NCI-H1694 (cell line): ENCODE measurements at places on chromosomes 5 and 9.

- peak; percentile 75 for DNase-seq
Observed at GRCh38 chr9:2039294-2040180, 24.4 kb downstream of the SMARCA2 start.

DNA sequence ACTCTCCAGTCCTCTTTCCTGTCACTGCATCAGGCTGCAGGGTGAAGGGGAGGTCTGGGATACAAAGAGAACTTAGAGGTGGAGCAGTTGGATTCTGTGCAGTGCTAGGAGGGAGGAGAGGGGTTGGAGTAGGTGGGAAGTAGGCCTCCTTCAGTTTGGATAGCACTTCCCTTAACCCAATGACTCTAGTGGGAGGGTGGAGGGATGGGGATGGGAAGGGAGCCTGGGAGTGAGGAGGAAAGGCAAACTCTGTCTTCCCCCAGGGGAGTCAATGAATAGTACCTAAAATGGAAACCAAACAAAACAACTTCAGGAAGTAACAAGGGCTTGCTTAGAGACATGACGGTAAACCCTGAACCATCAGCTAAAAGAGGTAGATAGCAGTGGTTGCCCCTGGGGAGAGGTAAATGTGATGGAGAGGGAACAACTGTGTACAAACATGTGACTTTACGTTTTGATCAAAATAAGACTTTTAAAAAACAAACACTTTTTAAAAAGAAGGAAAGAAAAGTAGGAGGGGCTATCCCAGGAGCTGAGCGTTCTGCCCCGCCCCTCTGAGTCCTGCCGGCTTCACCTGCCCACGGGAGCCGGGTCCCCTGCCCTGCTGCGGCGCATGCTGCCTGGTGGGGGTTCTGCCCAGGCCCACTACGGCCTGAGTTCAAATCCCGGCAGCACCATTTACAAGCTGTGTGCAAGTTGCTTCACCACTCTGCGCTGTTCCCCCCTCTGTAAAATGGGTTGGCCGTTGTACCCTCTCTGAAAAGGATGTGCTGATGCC lies 30.9 kb downstream of the GSN start:
- no peak for DNase-seq

DNA sequence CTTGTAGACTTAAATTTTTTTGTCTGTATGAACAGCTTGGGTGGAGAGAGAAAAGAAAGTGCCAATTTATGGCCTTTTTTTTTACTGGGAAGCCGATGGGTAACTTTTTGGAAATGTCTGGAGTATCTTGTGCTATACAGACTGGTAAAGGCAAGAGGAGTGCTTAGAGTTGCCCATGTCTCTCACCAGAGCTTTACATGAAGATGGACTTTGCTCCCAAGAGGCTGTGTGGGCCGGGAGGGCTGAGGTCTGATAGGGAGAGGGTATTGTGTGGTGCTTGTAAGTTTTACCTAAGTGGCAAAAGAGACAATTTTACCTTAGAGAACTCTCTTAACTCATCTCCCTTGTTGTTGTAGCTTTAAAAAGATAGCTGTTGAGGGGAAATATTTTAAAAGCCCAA lies 203.2 kb downstream of the SEMA6A start:
- DNase-seq, result no peak

DNA sequence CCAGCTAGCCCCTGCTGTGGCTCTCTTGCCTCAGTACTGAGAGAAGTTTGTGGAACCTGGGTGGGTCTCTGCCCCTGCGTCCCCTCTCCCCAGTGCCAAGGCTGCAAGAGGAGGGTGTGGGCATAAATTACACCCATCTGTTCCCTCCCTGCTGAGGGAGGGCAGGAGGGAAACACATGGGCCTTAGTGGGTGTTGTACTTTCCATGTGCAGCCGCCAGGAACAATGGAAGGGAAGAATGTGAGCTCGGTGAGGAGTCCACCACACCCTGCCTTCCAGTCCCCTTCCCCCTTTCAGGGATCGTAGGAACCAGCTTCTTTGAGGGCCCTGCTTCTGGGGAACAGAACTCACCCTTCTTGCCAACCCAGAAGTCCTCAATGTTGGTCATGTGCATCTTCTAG lies 138.2 kb upstream of the KLF4 start:
- no peak for DNase-seq

- DNase-seq, result no peak
Observed at GRCh38 chr9:116147821-116148220, 5.8 kb upstream of the PAPPA start.

DNA sequence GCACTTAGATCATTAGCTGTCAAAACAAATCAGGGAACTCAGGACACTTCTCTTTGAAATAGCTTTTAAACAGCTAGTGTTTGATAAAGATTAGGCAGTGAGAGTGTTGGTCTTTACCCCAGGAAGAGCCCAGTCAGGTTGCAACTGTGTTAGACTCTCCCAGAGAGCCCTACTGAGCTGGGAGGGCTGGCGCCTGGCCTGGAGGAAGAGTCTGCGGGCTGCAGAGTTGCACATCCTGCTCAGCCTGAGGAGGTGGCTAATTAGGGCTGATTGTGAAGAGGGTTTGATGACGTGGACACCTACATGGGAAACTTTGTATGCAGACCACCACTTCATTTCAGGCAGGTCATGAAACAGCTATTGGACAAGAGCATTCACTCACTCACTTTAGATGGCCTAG lies 112.0 kb downstream of the TMEM174 start:
- no peak for DNase-seq

DNA sequence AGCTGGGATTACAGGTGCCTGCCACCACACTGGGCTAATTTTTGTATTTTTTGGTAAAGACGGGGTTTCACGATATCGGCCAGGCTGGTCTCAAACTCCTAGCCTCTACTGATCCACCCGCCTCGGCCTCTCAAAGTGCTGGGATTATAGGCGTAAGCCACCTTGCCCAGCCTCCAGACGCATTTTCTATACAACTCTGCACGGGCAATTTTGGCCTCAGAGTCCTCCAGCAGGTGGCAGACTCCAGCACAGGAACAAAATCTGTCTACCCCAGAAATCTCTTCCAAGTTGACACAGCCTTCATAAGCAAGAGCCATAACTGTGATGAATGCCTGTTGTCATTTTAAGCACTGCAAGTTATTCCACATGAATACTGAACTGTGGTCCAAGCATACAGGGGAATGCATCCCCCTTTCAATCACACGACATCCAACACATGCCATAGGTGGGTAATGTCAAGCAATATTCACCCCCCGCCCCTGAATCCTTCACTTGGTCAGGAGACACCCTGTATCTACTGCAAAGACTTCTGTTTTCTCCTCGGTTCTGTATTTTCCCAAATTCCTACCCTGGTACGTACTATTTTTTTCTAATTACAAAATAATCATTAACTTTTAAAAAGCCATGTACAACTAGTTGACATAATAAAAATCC lies 50.8 kb downstream of the ALDH7A1 start:
- DNase-seq, result peak; percentile 12

DNA sequence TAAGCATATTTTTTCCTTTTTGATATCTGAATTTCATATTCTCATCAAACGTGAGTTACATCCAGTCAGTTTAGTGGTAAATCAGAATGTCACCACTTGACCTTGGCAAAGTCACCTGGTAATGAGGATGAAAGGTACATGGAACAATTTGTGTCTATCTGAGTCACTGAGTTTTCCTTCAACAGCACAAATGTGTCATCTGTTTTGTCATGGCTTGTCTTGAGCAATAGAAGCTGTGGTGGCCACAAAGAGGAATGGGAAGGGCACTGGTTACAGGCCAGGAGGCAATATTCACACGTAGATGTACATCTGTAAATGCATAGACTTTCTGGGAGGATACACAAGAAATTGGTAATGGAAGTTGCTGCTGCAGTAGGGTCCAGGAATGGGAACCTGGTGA lies 8.4 kb upstream of the ZNF474 start:
- DNase-seq, result no peak

DNA sequence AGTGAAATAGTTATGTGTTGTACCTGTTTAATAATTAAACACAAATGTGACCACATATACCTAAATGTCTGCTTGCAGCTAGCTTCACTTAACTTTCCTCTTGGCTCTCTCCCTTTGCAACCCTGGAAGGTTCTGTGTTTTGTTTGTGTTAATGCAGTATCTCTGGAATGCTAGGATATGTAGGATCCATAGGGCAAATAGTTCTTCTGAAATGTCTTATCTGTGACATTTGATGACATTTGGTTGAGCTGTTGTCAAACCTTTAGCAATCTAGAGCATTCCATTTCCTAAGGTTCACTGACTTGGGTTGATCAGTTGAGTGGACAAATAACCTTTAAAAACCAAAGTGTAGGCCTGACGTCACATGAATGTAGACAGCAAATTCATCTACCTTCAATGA lies 21.8 kb downstream of the CTNNA1 start:
- DNase-seq, result no peak

- DNase-seq, result no peak
Observed at GRCh38 chr5:62421414-62421813, 8.9 kb downstream of the IPO11 start.
